ENCODE measurements at places on chromosomes 1 and 21.

- DNase-seq = no peak
Measured at GRCh38 chr1:23567996-23568607, 8.8 kb upstream of the ID3 start.

DNA sequence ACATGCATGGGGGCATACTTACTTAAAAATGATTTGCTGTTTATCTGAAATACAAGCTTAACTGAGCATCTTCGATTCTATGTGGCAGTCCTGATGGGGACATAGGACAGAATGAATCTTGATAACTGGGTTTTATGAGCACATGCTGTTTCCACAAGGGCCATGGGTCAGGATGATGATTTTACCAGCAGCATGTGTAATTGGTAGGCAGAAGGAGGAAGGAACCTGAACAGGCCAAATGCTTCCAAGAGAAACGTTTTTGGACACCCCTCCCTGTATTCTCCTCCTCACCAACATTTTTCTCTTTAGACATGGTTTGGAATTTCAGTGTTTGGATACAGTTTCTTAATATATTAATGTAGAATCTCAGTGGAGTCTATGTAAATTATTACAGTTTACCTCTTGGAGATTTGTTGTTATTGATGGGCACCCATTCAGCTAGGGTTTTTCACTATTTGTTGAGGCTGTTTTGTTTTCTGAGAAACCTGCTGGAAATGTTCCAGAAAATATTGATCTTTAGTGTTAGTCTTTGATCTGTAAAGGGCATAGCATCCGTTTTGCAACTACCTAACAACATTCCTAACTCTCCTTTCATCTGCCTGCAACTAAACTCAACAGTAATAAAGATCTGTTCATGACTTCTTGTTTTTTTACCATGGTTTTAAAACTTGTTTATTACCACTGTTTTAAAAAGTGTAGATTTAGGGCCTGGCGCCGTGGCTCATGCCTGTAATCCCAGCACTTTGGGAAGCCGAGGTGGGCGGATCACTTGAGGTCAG, 42.0 kb downstream of the TBCE start:
- no peak for DNase-seq

DNA sequence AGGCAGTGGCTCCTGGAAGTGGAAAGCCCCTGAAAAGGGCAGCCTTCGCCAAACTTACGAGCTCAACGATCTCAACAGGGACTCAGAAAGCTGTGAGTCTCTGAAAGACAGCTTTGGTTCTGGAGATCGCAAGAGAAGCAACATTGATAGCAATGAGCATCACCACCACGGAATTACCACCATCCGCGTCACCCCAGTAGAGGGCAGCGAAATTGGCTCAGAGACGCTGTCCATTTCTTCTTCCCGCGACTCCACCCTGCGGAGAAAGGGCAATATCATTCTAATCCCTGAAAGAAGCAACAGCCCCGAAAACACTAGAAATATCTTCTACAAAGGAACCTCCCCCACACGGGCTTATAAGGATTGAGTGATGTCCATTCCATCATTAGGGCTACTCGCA, 42.4 kb downstream of the PLPPR4 start:
- no peak for DNase-seq

DNA sequence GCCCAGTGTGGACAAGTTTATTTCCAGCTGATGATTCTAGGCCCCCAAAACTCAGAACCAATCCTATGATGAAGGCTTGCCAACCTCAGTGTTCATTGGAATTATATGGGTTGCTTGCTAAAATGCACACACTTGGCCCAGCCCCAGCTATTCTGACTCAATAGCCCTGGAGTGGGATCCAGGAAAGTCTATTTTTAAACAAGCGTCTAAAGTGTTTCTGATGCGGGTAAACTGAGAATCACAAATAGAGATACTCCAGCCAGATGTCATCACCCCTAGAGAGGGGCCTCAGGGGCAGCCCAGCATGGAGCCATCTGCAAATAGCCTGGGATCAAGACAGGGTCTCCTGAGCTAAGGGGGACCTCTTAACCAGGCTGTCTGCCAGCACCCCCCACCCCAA, 46.0 kb downstream of the PKP1 start:
- DNase-seq = no peak

DNA sequence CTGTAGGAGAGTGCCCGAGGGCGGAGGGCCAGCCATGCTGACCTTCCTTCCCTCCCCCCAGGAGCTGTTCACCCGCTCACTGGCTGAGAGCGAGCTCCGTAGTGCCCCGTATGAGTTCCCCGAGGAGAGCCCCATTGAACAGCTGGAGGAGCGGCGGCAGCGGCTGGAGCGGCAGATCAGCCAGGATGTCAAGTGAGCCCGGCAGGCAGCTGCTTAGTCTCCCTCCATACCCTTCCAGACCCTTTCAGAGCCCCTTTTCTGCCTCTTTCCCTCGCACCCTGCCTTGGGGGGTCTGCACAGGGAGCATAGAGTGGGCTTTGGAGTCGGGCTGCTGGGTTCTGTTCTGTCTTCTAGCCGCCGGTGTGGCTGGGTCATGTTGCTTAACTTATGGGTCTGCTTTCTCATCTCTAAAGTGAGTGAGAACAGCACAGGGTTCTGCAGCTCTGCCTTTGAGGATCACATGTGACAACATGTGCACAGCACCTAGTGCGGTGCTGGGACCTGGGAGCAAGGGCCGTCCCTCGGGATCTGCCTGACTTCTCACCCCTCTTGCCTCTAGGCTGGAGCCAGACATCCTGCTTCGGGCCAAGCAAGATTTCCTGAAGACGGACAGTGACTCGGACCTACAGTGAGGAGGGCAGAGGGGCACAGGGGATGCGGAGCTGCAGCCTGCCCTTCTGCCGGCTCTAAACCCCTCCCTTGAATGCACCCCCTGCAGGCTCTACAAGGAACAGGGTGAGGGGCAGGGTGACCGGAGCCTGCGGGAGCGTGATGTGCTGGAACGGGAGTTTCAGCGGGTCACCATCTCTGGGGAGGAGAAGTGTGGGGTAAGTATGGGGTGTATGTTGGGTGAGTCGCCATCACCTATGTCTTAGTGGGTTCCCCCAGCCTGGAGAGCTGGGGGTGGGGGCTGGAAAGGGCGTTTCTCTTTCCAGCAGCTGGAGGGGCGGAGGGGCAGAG, 6.2 kb downstream of the AMPD2 start:
- DNase-seq = no peak

GRCh38 chr1:12326986-12327385, 97.2 kb downstream of the VPS13D start:
- DNase-seq = no peak

DNA sequence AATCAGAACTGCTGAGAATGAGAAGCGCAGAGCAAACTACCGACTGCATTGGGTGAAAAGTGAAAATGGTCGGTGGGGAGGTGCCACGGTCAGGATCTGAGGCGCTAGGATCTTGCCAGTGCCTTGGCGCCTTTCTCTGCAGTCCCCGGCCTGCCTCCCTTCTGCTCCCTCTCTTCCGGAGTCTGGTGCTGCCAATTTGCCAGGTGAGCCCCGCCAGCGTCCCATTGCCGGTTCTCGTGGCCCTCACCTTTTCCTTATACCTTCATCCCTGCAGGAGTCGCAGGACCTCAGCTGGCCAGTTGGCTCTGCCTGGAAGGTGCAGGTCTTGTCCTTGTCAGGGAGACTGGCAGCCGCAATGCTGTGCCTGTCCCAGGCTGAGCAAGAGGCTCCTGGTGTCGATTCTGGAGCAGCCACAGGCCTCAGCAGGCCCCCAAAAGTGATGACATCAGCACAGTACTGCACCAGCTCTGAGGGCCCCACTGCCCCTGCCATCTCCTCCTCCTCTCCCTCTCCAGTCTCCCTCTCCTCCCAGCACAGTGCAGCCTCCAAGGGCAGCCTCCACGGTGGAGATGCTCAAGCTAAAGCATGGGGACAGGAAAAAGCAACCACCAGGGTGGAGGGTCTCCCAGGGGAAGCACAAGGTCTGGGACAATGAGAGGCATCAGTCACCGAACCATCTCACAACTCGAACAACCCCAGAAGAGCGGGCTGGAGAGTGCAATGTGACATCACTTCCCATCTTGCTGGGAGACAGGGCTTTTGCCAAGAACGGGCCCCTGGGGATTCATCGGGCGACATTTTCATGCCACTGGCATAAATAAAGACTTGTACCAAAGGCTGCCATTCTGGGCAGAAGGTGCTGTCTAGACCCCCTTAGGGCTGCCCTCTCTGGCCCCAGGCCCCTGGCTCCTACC, 37.1 kb upstream of the H6PD start:
- DNase-seq = no peak

DNA sequence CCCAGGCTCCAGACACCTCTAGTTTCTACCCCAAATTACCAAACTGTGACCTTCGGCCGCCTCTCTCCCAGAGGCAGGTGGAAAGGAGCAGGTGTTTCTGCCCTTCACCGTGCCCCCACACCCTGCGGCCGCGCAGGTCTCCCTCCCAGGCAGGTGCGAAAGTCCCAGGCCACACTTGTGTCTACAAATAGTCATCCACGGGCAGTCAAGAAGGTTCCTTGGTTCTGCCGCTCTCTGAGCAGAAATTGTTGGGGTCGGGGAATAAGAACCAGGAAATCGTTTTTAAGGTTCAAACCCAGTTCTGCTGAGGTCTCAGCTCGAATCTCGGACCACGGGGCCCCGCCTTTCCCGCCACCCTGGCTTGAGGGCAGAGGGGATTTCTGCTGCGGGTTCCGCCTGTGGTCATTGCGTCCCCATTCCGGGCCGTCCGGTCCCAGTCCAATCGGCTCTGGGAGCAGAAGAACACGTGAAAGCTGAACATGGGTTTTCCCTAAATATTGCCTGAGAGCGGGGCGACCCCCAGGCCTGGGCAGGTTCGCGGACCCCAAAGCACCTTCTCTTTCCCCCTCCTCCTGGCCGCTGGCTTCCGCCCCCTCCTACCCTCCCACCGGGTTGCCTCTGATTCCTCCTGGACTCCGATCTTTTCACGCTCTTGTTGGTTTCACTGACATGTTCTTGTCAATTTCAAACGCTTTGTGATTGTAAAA, 1.2 kb upstream of the ATF3 start:
- DNase-seq = peak; percentile 53

GRCh38 chr1:1788136-1788535, 9.9 kb upstream of the NADK start:
- no peak for DNase-seq

- DNase-seq = no peak
Measured at GRCh38 chr1:100988121-100988520, 37.5 kb downstream of the DPH5 start.

- no peak for DNase-seq
Measured at GRCh38 chr1:171816300-171816901, 24.9 kb upstream of the DNM3 start.

- DNase-seq = no peak
Measured at GRCh38 chr1:10495475-10495817, 20.7 kb downstream of the PEX14 start.

DNA sequence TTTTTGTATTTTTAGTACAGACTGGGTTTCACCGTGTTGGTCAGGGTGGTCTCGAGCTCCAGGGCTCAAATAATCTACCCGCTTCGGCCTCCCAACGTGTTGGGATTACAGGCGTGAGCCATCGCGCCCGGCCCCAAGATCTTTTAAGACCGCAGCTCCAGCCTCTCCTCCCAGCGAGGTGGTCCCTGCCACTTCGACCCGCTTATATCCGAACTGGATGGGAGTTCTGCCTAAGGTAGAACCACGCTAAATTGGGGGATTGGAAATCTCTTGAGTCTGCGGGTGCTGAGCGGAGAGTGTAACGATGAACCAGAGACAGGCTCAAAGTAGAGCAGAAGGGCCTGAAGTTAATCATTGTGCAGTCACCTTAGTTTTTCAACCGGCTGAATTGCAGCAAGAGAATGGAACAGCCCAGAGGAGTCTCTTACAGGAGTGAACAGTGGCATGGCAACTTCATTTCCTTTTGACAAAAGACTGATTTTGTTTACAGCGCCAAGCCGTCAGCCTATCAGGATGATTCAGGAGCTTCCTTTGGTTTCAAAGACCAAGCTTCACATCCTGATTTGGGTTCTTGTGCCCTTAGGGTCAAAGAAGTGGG, 726 bp upstream of the CYB5R1 start:
- no peak for DNase-seq

DNA sequence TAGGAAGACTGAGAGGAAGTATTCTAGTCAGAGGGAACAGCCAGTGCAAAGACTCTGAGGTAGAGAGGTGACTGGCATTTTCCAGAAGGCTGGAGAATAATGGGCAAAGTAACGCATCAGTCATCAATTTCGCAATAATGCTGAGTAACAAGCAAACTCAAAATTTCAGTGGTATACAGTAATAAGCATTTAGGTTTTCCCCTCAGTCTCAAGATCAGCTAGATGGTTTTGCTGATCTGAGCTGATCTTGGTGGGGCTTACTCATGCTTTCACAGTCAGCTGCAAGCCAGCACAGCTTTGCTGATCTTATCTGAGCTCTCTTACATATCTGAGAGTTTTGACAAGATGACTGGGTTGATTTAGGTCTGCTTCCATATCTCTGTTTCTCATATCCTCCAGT, 108.7 kb downstream of the TSEN15 start:
- no peak for DNase-seq

- peak; percentile 94 for DNase-seq
Measured at GRCh38 chr1:1890506-1891348, at the start of gene GNB1. GNB1 (minus strand) TSS chr1:1891087; CDS start chr1:1825453, 65,634 bp downstream.

- no peak for DNase-seq
Measured at GRCh38 chr1:230572121-230573105, 69.9 kb upstream of the COG2 start.

DNA sequence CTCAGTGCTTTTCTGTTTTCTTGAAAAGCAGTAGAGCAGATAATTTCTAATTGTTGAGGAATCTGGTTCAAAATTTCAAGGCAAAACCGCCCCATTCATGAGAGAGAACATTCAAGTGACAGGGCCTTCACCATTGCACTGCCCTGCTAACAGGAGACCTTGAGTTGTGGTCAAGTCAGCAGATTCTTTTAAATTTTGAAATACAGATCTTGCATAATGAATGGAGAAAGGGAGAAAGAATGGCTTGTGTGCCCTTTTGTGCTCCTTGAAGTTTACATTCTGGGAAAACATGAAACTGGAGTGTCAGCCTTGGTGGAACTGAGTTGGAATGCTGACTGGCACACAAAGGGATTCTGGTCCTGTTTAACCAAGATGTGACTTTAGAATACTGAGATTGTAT, 164.5 kb upstream of the UBE2U start:
- DNase-seq = no peak

GRCh38 chr1:39332828-39333227, 128.3 kb downstream of the MACF1 start:
- no peak for DNase-seq

GRCh38 chr1:231778009-231778719, 151.6 kb downstream of the DISC1 start:
- no peak for DNase-seq

DNA sequence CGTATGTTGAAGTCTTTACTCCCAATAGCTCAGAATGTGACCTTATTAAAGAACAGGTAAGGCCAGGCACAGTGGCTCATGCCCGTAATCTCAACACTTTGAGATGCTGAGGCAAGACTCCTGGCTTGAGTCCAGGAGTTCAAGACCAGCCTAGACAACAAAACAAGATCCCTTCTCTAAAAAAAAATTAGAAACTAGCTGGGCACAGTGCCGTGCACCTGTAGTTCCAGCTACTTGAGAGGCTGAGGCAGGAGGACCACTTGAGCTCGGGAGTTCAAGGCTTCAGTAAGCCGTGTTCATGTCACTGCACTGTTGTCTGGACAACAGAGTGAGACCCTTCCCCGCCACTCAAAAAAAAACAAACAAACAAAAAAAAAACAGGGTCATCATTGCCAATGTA, 171.3 kb downstream of the RERE start:
- no peak for DNase-seq

- no peak for DNase-seq
Measured at GRCh38 chr21:26423511-26423910, 149.6 kb downstream of the CYYR1 start.
